ENCODE measurements at places on chromosomes 1 and 21.

DNA sequence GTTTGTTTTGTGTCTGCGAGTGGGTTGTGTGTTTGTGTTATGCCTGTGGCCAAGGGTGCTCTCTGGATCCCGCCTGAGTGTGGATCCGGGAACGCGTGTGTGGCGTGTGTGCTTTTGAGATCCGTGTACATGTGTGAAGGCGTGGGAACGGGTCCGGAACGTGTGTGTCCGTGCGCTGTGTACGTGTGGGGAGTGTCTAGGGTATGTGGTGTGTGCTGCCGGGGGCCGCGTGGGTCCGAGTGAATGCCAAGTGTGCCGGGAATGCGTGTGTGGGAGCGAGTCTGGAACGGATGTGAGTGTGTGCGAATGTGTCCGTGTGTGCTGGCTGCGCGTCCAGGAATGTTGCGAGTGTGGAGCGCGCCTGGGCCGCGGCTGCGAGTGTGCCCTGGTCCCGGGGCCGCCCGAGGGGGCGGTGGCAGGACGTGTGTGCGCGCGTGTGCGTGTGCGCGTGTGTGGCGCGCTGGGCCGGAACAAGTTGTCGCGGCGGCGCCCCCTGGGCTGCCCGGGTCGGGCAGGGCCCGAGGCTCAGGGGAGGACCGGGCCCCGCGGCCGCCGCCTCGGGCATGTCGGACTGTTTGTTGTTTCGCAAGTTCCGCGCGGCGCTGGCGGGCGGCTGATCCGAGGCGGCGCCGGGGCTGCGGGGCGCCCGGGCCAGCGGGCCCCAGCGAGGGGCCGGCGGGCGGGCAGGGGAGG is 953 bp downstream of the PTPRU start:
- no peak for DNase-seq

DNA sequence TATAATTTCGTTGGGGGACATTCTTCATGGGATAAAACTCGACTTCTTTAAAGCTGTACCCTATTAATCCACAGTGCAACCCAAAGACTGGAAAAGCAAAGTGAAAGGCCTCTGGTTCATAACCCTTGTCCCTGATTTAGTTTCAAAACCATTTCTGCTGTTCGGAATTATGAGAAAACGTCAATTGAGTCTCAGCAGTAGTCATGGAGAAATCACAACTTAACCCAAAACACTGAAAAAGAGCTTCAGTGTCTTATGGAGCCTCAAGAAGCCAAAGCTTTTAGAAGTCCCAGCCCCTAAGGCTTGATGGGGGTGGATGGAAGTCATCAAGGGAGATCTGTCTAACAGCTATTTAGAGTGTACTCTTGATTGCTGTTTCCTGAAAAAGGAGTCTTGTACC is 73.5 kb upstream of the VCAM1 start:
- no peak for DNase-seq

GRCh38 chr21:33133892-33134291 is 64.0 kb downstream of the OLIG1 start:
- DNase-seq = no peak

DNA sequence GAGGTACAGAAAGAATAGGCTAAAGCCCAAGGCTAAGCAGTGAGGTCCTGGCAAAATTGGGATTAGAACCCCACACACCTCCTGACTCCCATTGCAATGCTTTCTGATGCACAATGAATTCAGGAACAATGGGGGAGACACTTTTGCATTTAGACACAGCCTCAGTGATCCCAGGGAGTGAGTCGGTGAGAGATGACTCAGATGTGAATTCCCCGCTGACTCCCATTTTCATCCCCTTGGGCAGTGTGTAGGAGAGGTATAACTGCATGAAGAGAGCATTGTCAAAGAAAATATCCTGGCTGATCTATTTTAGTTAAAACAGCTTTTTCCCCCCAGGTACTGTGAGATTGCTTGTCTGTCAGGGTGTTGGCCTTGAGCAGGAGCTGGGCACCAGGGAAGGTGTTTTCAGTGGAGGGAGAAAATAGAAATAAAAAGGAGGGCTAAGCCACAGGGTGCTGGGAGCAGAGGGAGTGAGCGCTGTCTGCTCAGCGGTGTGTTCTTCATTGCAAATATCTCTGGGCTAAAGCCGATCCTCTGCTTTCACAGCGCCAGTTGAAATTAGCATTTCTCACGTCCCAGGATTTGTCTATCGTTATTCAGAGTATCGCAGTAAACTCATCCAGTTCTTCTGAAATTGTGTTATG is 247.7 kb upstream of the PTBP2 start:
- DNase-seq = no peak

- no peak for DNase-seq
Measured at GRCh38 chr1:109379422-109379821, 18.3 kb downstream of the SORT1 start.

GRCh38 chr1:62450301-62450700 is 13.5 kb downstream of the USP1 start:
- DNase-seq = no peak

DNA sequence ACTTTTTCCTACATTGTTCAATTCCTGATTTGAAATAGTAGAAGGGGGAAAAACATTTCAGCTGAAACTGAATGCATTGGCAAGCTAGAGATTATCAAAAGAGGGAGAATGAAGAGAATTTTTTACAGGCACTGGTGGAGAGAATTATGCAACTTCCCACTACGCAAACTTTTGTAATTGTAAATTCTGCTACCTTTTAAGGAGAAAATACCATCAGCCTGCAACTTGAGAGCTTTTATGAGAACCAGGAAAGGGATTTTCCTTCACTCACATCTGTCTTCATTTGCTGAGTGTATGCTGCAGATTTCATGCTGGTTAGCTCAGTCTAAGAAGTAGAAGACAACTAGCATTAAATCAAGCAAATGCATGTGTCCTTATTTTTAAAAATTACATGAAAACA is 43.7 kb downstream of the ADAMTS1 start:
- no peak for DNase-seq

DNA sequence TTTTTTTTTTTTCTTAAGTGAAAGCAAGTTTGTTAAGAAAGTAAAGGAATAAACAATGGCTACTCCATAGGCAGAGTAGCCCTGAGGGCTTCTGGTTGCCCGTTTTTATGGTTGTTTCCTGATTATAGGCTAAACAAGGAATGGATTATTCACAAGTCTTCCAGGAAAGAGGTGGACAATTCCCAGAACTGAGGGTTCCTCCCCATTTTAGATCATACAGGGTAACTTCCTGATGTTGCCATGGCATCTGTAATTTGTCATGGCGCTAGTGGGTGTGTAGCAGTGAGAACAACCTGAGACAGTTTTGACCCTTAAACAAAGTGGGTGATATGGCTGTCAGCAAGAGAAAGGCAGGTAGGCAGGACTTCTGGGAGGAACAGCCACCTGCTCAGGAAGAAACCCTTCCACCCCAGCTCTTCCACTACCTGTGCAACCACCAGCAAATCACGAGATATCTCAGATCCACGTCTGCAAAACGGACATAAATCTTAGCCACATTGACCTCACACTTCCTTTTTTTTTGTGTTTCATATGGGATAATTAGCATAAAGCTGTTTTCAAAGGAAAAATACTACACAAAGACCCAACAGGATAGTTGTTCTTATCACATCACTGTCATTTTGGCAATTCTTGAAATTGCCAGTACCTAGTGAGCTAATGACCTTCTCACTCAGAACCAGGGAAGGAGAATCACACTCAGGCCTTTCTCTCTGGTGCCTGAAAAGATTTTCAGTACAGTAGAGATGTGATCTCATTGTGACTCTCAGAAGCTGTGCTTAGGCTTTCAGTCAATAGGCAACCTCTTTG is 34.8 kb upstream of the DUSP10 start:
- DNase-seq = no peak

DNA sequence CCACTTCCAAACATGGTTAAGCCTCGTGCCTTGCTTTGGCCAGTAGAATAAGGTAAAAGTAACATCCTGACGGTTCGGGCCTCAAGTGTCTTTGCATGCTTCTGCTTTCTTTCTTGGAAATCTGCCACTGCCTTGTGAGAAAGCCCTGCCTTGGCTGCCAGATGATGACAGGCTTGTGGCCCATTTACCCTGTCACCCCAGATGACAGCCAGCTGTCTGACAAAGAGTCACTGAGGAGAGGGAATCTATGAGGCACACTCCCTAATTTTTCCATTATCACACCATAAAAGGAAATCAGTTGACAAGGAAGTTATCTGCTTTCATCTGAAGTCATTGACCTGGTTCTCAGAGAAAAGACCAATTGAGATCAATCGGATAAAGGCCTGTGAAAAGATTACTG is 199.8 kb downstream of the USH2A start:
- no peak for DNase-seq

GRCh38 chr1:163535807-163536206 is 214.1 kb downstream of the NUF2 start:
- DNase-seq = no peak

DNA sequence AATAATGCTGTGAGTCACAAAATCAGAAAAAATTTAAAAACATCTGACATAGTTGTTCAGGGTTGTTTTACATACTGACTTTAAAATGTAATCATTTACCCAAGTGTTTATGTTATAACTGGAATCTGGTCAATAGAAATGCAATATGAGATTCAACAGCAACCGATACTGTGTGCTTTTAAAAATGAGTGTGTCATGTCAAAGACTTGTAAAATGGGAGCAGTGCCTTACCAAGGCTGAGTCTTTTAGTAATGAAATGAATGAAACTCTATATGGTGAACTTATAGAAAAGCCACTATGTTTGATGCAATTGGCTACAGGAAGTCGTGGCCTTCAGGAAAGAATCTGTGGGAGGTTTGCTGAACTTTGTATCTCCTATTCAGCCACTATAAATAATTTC is 570.2 kb downstream of the DPYD start:
- DNase-seq = no peak

DNA sequence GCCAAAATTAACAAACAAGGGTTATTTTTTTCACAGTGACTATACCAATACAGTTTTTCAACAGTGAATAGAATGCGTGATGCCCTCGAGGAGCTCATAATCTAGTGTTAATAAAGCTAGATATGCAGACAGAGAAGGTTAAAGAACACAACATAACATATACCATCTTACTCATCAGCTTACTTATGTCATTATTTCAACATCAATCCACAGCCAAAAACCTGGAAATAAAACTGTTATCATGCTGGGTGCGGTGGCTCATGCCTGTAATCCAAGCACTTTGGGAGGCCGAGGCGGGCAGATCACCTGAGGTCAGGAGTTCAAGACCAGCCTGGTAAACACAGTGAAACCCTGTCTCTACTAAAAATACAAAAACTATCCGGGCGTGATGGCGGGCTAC is 6.1 kb downstream of the STX6 start:
- no peak for DNase-seq

DNA sequence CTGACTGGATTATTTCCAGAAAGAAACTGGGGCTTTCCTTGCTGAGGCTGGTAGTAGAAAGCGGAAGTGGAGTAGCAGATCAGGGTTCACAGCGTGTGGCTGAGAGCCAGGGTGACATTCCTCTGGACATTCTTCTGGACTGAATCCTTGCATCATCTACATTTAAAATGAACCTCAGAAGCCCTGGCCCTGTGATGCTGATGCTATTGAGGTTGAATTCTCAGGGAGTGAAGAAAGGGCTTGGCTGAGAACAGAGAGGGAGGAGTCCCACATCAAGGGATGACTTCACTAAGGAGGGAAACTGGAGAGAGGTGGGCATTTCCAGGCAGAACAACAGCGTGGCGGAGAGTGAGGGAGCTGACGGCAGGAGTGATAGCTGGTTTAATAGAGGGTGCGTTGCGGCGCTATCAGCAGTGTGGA is 102.3 kb upstream of the LMO4 start:
- DNase-seq = no peak

GRCh38 chr1:75797606-75798216 is 1.0 kb downstream of the MSH4 start:
- DNase-seq = no peak
